ENCODE measurements at places on chromosomes 11 and 22.

- DNase-seq = no peak
Measured at GRCh38 chr11:84390441-84391078, 1104.4 kb upstream of the CCDC90B start.

DNA sequence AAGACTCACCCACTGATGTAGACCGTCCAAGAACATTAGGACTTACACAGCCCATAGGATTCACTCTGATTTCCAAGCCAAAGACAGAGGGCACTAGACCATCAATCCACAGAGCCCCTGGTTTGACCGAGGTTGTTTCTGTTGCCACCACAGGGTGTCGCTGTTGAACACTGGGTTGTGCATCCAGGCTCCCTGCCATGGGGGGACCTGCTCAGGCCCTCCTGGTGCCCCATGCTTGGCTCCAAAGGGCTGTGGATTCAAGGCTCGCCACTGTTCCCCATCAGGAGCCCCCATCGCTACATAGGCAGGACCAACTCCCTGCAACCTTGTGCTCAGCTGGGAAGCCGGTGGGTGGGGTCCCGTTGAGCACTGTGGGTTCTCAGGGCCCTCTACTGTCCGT, 128.0 kb upstream of the ANO1 start:
- no peak for DNase-seq

GRCh38 chr11:79262221-79262620, 178.6 kb downstream of the TENM4 start:
- no peak for DNase-seq

DNA sequence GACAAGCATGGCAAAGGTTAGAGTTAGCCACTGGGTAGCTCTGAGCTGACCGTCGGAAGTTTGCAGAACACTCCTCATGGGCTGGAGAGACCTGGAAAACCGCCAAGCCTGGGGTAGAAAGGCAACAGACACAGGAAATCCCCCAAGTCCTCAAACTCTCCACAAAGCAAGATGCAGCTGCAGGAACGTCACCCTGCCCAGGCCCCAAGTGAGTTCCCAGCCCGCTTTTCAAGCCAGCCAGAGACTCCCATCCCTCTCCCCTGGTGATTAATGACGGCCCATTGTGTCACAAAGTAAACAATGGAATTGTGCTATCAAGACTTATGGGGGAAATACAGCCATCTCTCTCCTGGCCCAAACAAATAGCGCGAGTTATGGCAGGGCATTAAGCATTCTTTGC, 633.0 kb downstream of the TBC1D22A start:
- no peak for DNase-seq

- no peak for DNase-seq
Measured at GRCh38 chr22:35464399-35464798, 64.5 kb downstream of the MCM5 start.

- DNase-seq = no peak
Measured at GRCh38 chr11:117023178-117023577, 75.0 kb downstream of the SIK3 start.

DNA sequence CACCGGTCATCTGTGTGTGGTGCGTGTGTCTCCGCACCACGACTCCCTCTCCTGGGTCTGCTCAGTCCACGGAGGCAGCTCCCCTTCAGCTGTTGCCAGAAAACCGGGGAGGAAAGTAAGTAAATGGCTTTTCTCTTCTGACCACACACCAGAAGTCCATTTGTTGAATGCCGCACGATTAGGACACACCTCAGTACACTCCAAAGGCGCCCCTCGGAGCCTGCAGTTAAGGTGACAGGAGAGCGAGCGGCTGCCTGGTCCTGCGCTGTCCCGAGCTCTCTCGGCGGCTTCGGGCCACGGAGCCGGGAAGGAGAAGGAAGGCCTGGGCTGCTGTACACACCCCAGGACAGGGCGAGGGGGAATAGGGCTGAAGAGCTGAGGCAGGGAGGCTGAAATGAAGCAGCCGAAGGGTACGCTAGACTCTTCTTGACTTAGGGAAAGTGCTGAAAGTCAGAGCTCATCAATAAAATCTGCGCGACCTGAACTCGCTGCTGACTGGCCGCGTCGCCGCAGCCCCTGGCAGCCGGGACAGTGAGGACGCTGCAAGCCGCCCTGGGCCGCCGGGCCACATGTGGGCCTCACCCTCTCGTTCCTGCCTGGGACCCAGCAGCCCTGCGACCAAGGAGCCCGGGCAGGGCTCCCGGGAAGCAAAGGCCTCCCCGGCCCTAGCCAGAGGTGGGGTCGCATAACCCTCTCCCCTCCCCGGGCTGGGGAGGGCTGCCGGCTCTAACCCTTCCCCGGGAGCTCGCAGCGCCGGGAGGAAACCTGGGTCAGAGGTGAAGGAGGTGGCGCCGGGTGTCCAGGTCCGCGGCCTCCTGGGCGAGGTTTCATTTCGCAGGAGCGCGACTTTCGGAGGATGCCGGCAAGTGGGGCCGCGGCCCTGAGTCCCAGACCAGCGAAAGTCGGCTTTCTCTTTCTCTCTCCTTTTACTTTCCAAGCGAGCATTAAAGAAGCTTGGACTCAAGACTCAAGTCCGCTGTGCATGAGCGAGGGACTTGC, 1.6 kb upstream of the PAX6 start:
- no peak for DNase-seq

GRCh38 chr11:96055706-96056387, 131.9 kb upstream of the MTMR2 start:
- DNase-seq = no peak

DNA sequence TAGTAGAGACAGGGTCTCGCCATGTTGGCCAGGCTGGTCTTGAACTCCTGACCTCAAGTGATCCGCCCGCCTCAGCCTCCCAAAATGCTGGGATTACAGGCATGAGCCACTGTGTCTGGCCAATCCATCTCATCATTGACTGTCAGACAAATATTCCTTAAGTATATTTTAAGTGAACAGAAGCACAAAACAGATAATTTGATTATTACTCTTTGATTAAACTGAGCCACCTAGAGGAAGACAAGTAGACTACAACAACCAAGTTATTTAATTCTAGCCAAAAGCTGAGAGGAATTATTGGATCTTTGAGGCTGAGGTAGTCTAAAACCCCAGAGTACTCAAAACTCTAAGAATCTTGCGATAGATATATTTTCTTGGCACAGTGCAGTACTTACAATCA, 1.2 kb downstream of the ACRV1 start:
- DNase-seq = no peak

DNA sequence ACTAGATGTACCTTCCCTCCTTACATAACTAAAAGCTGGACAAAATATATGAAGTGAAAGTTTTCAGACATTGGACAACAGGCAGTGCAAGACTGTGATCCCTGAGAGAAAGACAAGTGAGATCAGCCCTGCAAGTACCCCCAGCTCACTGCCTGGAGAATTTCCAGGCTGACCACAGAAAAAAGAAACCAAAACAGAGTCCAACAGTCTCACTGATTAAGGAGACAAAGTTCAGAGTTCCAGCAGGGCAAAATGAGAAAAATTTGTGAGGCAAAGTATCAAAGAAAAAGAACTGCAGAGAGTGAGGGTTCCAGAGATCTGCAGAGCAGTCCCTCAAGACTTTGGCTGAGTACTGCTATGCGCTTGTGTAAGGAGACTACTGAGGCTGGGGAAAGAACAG, 47.3 kb upstream of the TMEM45B start:
- DNase-seq = no peak

DNA sequence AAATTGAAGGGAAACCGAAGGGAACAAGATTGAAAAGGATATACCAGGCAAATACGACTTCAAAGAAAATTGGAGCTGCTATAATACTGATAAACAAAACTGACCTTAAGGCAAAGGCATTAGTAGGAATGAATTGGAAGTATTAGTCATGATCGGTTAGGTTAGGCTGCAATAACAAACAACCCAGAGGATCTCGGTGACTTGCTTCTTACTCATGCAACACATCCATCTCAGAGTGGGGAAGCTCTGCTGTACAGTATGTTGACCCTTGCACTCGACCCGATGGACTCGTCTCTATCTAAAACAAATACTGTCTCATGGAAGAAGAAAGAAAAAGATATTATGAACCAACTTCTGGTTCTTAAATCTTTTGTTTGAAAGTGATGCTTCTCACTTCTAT, 42.3 kb downstream of the SPATA19 start:
- no peak for DNase-seq

DNA sequence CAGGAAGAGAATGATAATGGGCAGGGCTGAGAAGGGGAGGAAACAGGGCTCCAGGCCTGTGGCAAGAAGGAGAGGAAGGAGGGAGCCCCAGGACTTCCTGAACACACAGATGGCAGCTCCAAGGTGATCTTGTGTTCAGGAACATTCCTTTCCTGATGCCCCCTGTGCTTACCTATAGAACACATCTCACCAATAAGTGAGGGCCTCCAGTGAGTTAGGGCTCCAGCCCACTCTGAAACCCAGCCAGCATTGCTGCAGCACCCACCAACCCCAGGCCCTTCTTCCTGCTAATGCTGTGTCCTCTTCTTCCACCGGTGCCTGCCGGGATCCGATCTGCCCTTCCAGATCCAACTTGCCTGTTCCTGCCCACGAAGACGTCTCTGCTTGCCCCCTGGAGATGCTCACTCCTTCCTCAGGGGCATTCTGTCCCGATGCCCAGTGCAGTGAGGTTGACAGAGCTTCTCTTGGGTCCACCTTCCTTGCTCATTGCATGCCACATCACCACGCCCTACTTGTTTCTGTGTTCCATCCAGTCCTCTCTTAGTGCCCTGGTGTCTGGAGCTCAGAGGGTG, 17.4 kb downstream of the ANKK1 start:
- no peak for DNase-seq

- DNase-seq = no peak
Measured at GRCh38 chr22:44584256-44584902, 86.3 kb upstream of the RTL6 start.

- no peak for DNase-seq
Measured at GRCh38 chr22:38501797-38502672, 4.1 kb downstream of the DDX17 start.

GRCh38 chr22:48320683-48321451, 1506.8 kb downstream of the BRD1 start:
- DNase-seq = no peak

DNA sequence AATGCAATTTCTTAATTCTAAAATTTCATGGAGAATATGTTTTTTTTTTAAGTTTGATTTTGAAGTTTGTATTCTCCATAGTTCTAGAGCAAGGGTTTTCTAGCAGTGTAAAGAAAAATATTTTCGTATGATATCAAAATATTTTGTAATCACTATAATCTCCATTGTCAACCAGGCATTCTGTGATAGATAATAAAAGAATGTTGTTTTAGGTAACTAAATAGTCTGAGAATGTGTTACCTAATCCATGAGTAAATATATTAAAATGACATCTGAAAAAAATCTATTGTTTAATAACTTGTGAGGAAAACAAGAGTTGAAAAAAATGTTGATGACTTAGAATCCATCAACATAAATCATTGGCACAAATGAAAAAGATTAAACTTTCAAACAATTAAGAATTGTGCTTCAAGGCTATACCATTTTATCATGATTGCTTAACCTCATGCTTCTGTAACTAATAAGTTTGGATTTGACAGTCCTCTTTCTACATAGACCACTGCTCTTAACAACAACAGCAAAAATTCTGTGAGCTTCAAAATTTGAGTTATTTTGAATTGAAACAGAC, 2211.8 kb downstream of the LRRC4C start:
- no peak for DNase-seq

- DNase-seq = no peak
Measured at GRCh38 chr22:50531962-50532674, 2.3 kb upstream of the TYMP start.

DNA sequence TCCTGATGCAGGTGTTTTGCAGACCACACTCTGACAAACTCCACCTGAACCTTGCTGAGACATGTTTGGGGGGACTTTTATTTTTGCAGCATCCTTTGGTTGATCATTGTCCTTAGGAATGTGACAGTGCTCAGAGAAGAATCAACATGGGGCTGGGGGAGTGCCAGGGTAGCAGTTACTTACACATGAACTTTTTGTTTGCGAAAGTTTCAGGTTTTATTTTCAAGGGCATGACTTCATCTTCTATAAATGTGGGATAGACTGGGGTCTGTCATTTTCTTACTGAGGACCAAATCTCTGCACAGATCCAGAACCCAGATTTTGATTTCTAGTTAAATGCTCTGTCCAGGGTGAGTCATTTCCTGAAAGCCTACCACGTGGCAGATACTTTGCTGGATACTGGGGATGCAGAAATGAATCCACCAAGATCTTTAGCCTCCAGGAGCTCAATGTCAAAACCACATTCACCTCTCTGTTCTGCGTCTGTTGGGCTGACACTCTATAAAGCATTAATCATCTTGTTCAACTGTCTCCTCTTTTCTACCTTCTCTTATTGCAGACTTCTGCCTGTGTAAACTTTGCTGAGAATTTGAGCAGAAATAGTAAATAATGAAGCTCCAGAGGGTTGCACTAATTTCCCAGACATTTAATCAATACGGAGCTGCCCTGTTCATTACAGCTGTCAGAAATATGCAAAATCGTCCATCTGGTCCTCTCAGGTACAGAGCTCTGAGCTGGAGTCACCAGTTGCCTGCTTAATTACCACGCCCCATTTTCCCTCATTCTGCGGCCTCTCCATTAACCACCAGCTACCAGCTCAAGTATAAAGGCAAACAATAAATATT, 387.9 kb downstream of the MIAT start:
- DNase-seq = no peak

Measured in naive thymus-derived CD8-positive, alpha-beta T cell (primary cell).